ENCODE measurements at places on chromosomes 4 and X.
A peak's percentile ranks its signal among the peaks of the same experiment; 100 is the strongest.

DNA sequence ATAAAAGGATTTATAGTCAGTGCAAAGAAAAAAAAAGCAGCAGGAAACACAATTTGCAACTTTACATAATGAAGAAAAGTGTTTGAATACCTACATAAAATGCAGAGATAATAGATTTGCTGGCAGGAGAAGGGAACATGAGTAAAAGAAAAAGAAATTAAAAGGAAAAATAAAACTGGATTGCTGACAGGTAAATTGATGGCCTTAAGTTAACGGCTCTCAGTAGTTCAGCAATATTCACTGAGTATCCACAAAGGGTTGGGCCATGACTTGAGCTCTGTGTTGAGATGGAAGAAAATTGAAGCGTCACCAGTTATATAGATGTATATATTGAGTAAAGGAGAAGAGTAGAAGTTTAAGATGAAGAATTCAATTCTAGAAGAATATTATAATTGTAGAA is 330.1 kb upstream of the VCX start:
- no peak for DNase-seq

DNA sequence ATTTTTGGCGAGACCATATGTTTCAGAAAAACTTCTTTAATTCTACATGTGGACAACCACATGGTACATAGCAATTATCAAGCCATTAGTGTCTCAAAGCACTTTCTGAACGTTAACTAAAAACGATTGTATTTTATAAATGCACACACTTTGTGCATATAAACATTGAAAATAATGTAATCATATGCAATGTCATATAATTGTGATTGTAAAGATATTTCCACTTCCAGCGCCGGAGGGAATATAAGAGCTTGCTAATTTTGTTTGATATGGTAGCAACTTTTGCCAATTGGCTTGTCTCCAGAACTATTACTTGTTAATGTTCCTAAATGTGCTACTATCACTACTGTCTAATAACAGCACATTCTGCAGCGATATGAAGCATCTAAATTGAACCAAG is 162.3 kb upstream of the SMIM31 start:
- DNase-seq = no peak

GRCh38 chrX:17923546-17923945 is 62.4 kb upstream of the RAI2 start:
- DNase-seq = peak; percentile 0

- no peak for DNase-seq
Observed at GRCh38 chr4:38818441-38818976, 13.9 kb upstream of the TLR1 start.

GRCh38 chrX:12949205-12949926 is 25.5 kb upstream of the TMSB4X start:
- DNase-seq = peak; percentile 23

GRCh38 chrX:46704767-46705386 is 54.0 kb downstream of the SLC9A7 start:
- peak; percentile 20 for DNase-seq

DNA sequence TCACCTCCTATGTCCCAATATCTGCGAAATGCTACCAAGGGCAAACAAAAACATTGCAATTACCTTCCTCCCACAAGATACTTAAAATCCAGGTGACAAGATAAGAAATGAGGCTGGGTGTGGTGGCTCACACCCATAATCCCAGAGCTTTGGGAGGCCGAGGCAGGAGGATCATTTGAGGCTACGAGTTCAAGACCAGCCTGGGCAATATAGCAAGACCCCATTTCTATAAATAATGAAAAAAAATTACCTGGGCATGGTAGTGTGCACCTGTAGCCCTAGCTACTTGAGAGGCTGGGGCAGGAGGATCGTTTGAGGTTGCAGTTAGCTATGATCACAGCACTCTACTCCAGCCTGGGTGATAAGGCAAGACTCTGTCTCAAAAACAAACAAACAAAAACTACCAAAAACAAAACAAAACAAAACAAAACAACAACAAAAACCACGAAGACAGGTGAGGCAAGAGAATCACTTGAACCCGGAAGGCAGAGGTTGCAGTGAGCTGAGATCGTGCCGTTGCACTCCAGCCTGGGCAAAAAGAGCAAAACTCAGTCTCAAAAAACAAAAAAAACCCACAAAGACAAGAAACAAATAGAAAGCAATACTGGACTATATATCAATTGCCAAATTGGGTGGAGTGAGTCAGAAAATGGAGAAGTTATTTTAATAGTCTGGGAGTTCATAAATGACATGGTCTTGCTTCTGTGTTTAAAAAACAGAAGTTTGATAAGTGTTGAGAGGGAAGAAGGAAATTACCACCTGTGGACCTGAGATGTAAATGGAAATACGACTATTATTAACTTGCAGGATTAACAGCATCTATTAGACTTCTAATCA is 176.5 kb downstream of the FBXW7 start:
- no peak for DNase-seq

DNA sequence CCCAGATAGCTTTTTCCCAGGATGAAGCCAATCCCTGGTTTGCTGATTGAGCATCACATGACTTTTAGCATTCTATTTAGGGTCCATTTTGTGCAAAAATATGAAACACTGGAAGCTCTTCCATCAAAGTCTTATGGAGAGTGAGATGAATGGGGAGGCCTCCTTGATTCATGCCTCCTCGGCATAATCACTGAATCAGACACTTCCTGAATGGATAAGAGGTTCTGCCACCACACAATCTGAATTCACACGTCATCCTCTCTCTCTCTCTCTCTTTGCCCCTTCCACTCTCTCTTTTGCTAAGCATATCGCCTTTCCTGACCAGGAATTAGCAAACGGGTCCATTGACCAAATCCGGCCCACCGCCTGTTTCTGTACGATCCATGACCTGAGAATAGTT is 68.7 kb downstream of the CRMP1 start:
- no peak for DNase-seq

- DNase-seq = peak; percentile 46
Observed at GRCh38 chrX:121642415-121642814, 595.0 kb downstream of the GLUD2 start.

All from EL (cell line).